ENCODE measurements at places on chromosomes 12 and 14.

- DNase-seq, result no peak
These were observed 30.5 kb downstream of the CLEC2D start for GRCh38 chr12:9699898-9700605.

DNA sequence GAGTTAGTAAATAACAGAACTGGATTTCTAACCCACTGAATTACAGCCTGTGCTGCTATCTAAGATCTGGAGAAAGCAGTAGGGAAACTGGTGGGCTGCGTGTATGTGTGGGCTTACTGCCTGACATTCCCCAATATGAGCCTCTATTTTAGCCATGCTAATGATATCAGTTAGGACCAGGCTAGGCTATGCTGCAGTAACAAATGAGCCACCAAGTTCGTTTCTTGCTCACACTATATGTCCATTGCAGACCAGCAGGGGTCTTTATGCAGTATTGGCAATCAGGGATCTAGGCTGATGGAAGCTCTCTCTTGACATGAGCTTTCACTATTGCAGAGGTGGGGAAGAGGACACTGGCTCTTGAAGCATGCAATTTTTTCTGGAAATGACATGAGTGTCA lies 40.4 kb downstream of the FOS start:
- DNase-seq, result no peak

- DNase-seq, result no peak
These were observed 176.1 kb downstream of the DAD1 start for GRCh38 chr14:22412926-22413411.

GRCh38 chr12:14601692-14602478 lies 34.2 kb upstream of the PLBD1 start:
- no peak for DNase-seq

- peak; percentile 44 for DNase-seq
These were observed 87.2 kb upstream of the FGD4 start for GRCh38 chr12:32312049-32312670.

DNA sequence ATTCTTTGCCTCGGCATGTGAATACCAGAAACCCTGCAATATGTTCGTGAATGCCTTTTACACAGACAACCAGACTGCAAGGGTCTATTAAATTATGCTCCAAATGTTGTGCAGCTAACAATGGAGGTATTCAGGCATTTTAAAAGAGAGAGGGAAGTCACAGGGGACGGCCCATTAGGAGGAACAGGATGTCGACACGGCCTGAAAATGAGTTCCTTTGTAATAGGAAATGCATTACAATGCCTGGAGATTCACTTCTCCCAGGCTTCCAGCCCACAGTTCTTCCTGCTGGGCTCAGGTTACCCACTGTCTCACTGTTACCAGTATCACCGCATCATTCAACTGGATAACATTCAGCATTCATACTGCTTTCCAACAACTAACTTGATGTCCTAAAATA lies 2.5 kb downstream of the DUSP6 start:
- DNase-seq, result peak; percentile 10

- DNase-seq, result no peak
These were observed 997 bp downstream of the CYP27B1 start for GRCh38 chr12:57765698-57766463.

DNA sequence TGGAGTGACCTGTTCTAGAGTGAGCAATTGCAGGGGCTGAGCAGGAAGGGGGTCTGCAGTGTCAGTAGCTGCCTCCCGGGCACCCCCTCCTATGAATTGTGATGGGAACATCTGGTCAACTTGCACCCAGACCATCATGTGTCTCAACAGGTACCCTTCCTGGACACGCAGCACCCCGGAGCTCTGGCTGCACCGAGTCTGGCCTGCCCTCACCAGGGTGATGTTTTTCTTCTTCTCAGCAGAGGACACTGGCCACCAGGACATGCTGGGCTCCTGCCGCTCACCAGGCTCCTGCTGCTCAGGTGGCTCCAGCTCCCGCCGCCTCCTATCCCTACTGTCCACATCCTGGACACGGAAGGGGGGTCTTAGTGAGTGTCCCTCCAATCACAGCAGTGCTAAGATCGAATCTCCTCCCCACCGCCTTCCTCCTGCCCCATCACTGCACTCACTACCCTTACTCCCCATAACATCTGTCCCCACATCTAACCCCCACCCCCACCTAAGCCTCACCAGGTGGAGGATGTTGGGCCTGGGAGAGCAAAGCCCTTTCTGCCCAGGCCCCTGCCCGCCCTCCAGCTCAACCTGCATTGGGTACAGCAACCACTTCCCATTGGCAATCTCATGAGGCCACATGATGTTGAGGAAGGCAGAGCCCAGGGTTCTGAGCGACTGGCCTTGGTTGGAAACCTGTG lies 14.9 kb downstream of the ITGA7 start:
- DNase-seq, result no peak

DNA sequence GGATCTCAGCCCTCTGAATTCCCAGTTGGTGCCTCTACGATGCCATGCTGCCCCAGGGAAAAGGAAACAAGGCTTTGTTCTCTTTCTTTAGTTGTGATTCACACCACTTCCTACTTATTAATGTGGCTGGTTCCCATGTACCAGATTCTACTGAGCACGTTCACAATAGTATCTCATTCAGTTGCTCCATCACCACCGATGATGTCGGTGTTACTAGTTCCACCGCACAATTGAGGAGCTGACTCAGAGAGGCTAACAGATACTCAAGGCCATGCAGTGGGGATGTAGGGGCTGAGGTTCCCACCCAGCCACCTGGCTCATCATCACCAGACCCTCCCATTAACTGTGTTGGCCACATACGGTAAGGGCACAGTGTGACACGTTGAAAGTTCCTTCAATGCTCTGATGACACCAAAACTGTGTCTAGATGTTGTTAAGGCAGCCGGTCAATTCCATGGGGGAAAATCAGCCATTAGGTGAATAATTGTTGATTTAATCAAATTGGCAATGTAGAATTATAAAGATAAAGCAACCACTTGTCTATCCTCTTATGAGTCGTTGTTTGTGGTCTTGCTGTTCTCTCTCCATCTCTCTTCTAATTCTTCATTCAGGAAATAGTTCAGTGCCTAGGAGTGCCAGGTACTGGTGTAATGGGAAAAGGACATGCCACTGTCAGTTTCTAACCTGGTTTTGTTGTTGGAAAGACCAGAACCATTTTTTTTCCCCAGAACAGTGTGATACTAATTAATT lies 244.2 kb upstream of the CRY1 start:
- no peak for DNase-seq

GRCh38 chr12:22740656-22741355 lies 115.8 kb downstream of the ETNK1 start:
- DNase-seq, result no peak

- no peak for DNase-seq
These were observed 880.2 kb upstream of the TMEM132C start for GRCh38 chr12:127386723-127387122.

GRCh38 chr12:7112041-7112440 lies 3.0 kb upstream of the C1RL start:
- no peak for DNase-seq

GRCh38 chr14:32006263-32007110 lies 70.6 kb upstream of the ARHGAP5 start:
- no peak for DNase-seq

- DNase-seq, result no peak
These were observed 50.7 kb upstream of the ATF7IP start for GRCh38 chr12:14314801-14315200.

DNA sequence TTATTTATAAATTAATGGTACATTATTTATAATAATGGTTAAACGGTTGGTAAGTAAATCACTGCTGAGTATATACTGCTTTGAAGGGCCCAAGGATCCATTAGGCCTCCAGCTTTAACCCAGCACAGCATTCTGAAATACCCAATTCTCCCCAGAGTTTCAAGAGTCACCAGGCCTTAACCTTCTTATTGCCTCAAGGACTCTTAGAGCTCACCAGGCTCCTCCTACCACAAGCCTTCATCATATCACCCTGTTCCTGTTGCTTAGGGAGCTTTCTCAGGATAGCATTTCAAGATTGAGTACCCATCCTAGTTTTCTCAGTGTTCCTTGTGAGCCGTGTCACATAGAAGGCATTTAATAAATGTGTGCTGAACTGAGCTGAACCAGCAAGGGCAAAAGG lies 242.5 kb downstream of the FBXL14 start:
- no peak for DNase-seq

- DNase-seq, result no peak
These were observed 53.8 kb downstream of the STAB2 start for GRCh38 chr12:103640831-103641230.

DNA sequence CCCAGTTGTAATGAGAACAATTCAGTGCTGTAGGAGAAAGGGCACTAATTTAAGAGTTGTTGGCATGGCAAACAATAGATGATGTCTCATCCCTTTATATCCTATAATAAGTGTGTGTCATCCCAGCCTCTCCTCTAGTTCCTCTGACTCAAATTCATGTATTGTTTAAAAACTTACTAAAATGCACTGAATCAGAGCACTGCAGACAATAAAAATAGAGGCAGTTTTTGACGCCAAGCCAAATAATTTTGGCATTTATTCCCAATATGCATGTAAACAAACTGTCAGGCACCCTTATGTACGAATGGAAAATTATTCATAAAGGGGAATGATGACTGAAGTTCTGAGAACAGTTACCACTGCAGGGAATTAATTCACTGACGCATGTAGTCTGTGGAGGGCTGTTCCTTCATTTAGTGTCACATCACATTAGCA lies 57.9 kb upstream of the TMX1 start:
- no peak for DNase-seq
